Stimulated activated CD8-positive, alpha-beta memory T cell treated with anti-CD3 and anti-CD28 coated beads, Interleukin-4, amount 100 ng/mL, for 24 hours (primary cell): ENCODE measurements at places on chromosomes 7 and 10.

DNA sequence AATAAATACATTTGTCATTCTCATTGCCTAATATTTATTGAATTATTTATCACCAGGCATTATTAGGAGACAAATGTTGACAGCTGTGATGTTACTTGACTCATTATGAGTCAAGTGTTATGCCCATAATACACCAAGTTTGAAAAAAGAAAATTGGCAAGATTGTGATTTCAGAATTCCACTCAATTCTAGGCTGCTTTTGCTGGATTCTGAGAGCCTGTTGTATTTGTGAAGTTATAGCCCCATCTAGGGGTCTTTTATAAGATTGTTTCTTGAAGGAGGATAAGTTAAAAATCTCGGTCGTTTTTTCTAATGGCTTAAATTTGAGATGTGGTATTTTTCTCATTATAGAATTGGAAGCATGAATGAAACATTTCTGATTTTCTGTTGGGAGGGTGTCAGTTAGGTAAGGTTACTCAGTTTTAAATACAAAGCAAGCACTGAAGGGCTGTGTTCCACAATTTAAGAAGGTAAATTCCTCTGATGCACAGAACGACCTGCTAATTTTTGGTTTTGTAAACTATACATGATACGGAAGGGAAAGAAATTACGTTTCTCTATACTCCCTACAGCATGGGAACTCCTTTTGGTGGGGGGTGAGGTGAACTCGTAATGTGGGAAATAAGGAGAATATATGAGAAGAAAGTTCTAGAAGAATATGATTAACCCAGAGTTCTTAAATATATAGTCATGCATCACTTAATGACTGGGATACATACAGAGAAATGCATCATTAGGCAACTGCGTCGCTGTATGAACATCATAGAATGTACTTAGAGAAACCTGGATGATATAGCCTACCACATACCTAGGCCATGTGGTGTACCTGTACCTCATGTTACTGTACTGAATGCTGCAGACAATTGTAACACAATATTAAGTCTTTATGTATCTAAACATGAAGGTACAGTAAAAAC lies 2.6 kb downstream of the STK31 start:
- DNase-seq, result no peak

DNA sequence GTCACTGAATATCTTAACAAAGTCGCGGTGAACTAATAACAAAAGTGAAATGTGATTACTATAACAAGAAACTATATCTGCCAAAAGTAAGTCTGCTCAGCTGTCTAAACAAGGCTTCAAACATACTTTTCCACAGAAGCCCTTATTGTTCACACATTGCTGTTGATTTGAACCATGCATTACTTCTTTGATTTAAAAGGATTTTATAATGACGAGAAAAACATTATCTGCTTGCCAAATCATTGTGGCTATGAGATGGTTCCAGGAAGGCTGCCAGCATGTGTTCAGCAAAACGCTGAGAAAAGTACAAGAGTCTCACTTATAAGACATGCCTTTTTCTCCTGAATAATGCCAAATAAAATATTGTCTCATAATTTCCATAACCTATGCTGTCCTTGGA lies 24.4 kb downstream of the RNF133 start:
- DNase-seq, result no peak

GRCh38 chr10:58644311-58644710 lies 131.6 kb downstream of the BICC1 start:
- no peak for DNase-seq

- DNase-seq, result no peak
These were observed 56.3 kb upstream of the ZNF92 start for GRCh38 chr7:65317372-65317771.

- DNase-seq, result no peak
These were observed 94.8 kb upstream of the ZNF804B start for GRCh38 chr7:88664630-88665233.

DNA sequence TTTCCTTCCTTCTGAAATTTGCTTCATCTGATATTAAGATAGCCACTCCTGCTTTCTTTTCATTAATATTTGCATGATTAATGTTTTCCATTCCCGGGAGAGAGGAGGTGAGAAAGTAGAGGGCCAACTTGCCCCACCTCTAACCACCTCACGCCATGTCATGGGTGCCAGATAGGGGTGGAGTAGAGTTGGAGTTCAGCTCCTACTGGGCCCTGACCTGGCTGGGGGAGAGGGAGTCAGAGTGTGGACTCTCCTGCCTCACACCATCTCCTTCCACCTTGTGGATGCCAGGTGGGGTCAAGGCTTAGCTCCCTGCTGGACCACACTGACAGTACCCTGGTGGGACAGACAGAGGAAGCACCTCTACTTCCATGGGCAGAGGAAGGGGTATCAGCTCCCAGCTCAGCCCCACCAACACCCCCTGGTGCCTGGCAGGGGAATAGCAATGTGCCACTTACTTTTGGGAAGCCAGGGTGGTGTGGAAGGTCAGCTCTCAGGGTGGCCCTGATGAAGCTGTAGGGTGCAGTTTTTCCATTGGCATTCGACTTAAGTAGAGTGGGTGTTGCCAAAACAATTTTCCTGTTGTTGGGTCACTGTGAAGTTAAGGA lies 28.0 kb downstream of the CHST12 start:
- DNase-seq, result peak; percentile 30

- no peak for DNase-seq
These were observed 38.9 kb downstream of the JAKMIP3 start for GRCh38 chr10:132104471-132105301.

DNA sequence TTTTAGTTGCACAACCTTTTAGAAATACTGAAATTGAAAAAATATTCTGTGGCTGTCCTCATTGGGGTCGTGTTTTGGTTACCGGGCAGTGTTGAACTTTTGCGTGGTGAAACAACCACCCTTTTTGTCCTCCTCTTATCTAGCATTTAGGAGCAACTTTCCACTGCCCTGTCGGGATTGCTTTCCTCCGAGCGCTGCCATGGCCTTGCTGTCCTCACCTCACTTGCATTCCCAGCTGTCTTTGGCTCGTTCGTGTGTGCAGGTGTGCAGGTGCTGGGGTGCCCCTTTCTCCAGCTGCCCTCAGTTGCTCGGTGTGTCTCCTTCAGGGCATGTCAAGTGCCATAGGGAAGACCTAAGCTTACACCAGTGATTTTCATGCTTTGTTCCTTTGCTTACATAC lies 116.9 kb upstream of the GJD4 start:
- no peak for DNase-seq

- no peak for DNase-seq
These were observed 299.4 kb downstream of the PTEN start for GRCh38 chr10:88162852-88163251.
